ENCODE measurements at places on chromosomes 3 and 15. TPM values are rescaled to one million over a fixed set of nuclear protein-coding genes. Genes with fewer than 3 reads are reported as not detected.

- DNase-seq = no peak
Observed at GRCh38 chr3:46943237-46944187, 33.0 kb downstream of the CCDC12 start.

- DNase-seq = no peak
Observed at GRCh38 chr15:62112081-62112480, 45.3 kb downstream of the C2CD4A start.

DNA sequence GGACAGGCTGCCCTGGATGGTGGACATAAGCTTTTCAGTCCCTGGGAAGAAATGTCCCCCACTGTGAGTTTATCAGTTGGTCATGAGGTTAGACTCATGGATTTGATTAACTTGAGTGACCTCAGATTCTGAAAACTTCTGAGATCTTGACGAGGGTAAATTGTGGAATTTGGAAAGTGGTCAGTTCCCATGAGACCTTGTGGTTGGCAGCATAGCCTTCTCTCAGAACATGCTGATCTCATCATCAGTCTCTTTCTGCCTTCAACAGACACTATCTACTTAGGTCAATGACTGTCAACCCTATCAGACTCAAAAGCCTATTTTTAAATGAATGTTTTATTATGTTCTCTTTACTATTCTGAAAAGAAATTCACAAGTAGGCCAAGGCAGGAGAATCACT lies 45.6 kb upstream of the NDUFB4 start:
- no peak for DNase-seq

DNA sequence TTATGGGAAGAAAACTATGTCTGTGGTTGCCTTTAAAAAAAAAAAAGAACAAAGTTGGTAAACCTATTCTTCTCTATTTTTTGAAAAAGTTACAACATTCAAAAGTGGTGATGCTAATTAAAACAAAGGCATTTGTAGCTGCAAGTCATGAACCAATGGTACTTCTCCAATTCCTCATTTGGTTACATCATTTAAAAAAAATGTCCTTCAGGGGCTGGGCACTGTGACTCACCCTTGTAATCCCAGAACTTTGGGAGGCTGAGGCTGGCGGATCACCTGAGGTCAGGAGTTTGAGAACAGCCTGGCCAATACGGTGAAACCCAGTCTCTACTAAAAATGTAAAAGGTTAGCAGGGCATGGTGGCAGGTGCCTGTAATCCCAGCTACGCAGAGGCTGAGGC lies 574.6 kb downstream of the VGLL3 start:
- DNase-seq = no peak

DNA sequence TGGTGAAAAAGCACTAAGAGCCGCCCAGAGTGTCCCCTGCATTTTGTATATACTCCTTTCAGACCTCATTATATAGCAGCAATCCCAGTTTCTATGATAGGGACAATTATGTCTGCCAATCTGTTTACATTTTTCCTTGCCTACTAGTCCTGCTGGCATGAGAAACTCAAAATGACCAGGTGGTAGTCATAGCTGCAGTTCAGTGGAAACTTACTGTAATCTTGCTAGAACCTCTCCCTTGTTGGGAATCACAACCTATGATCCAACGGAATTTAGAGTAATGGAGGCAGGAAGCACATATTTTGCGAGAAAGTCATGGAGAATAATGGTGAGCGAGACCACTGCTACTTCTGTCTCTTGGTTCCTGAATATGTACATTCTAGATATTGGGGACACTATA lies 28.6 kb upstream of the MINAR1 start:
- no peak for DNase-seq

- DNase-seq = peak; percentile 50
Observed at GRCh38 chr15:40240619-40241221, 1.9 kb downstream of the PAK6 start.

The STXBP5L gene
- total RNA-seq = 12.2 TPM

- peak; percentile 75 for DNase-seq
Observed at GRCh38 chr15:90664650-90665287, 52.4 kb upstream of the BLM start.

The SPTBN5 gene
- total RNA-seq = 0.16 TPM

The KCNH8 gene
- 0.54 TPM for total RNA-seq

The GP5 gene
- not detected for total RNA-seq

DNA sequence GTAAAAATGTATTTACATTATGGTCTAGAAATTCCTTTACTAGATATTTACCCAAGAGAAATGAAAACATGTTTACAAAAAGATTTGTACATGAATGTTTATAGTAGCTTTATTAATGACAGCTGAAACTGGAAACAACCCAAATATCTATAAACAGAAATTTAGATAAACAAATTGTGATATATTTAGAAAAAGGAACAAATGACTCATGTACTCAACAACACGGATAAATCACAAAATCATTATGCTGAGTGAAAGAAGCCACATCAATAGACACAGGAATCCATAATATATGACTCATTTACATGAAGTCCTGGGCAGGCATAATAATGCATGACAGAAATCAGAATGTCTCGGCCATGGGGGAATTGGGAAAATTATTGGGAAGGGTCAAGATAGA lies 1020.2 kb downstream of the SQOR start:
- DNase-seq = no peak

DNA sequence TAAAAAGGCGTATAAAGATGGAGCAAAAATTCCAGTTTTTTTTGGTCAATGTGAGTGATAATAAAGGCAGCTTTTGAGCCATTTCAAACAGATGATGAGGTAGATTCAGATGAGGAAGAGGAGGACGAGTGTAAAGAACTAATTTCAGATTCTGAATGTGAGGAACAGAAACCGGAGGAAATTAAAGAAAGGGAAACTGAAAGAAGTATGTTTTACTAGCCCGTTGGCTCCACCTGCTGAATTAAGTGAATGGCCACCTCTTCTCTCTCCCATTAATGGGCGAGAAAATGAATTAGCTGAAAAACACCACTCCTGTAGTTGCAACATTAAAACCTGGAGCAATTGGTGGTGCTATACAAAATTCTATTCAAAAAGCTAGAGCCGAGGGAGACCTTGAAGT lies 55.4 kb downstream of the CYP19A1 start:
- DNase-seq = no peak

DNA sequence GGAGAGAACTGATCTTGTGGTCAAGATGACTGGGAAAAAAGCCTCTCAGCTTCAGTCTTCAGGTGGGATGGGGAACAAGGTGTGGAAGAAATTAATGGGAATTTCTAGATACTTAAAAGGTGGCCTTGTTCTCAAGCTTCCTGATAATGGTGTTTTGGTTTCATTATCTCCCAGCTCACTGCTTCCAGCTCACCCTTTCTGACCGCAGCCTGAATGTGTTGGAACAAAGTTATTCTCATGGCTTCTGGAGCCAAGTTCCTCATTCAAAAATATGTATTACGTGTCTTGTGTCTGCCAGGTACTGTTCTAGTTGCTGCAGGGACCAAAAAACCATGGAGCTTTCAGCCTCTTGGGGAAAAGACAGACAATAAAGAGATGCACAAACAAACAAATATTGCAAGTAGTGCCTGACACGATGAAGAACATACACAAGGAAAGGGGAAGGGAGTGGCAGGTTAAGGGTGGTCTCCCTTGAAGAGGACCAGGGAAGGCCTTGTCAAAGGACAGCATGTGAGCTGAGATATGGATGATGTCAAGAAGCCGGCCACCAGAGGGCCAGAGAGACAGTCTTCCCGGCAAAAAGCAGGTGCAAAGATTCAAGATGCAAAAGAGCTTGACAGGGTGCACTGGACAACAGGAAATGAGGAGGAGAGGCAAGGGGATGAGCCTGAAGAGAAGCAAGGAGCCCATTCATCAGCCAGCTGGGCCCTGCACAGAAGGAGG lies 35.5 kb downstream of the ARRDC4 start:
- DNase-seq = peak; percentile 74

- no peak for DNase-seq
Observed at GRCh38 chr3:59938828-59939227, 889.0 kb upstream of the CFAP20DC start.

The HTR3E gene
- not detected for total RNA-seq

- no peak for DNase-seq
Observed at GRCh38 chr15:63856711-63857460, 23.1 kb upstream of the HERC1 start.

DNA sequence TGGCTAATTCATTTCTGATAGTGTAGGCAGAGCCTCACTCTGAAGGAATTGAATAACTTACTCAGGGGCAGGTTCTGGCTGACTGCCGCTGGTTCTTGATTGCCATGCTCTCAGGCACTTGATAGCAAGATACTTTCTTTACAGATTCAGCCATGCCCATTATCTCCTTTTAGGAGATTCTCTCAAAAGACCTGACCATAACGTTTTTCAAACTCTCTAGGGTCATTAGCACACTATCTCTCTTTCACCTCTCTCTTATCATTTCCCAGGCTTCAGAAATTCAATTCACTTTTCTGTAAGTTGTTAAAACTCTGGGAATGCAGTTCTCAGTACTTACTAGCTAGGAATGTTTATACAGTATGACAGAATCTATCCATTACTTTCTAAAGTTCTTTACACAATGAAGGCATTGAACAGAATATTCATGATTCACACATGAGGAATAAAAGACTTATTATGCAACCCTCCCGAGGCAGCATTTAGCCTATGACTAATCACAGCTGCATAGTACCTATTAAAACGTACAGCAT lies 850.3 kb upstream of the CADM2 start:
- no peak for DNase-seq

The CHRNB4 gene
- total RNA-seq = 1.4 TPM

DNA sequence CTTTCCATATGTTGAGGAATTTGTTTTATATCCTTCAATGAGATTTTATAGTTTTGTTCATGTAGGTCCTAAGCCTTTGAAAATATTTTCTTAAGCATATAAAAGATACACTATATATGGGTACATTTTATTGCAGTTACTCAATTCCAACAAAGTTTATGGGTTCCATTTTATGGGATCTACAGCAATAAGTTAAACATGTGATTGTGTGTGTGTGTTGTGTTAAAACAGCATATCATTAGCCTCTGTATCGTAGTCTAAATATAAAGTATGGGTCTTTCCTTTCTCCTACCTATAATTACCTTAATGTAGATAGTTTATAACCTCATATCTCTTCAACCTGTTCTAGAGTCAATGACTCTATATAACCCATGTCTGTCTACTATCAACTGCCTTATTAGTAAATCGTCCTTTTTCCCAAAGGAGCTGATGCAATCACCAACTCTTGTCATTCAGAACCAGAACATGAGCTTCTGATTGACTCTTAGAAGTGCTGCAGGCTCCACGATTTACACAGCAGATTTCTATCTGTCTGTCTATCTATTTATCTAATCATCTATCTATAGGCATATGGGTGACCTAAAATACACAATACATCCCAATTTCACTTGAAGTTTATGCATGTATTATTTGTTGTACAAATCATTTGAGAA lies 512.6 kb upstream of the CBLB start:
- no peak for DNase-seq

The NMNAT3 gene
- total RNA-seq = 10.0 TPM

The MESP1 gene
- total RNA-seq = 3.6 TPM

The HHLA2 gene
- not detected for total RNA-seq

DNA sequence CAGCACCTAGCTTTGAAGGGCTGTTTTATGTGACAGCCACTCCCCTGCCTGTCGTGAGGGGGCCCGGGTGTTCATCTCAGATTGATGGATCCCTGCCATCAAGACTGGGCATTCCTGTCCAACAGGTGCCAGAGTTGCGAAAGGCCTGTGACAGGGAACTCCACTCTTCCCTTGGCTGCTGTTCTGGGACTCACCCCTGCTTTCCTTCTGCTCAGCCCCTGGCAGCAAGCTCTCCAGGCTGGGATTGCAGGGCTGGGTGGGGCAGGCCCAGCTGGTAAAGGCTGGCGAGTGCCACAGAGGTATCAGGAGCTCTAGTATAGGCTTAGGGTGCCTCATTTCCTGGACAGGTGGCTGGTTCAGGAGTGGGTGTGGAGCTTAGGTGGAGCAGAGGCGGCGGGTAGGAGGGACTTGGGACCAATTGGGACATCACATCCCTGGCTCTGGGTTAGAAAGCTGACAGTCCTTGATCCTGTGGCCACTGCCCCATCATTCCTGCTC lies at the start of gene PLA2G4B:
TSS of gene PLA2G4B (plus strand) at position 448 of the 498 bp plus-strand sequence. CDS start 67 bp downstream, outside the sequence.
- no peak for DNase-seq

- DNase-seq = no peak
Observed at GRCh38 chr3:12622335-12622734, 41.6 kb downstream of the RAF1 start.

The AGTR1 gene
- 38.4 TPM for total RNA-seq

DNA sequence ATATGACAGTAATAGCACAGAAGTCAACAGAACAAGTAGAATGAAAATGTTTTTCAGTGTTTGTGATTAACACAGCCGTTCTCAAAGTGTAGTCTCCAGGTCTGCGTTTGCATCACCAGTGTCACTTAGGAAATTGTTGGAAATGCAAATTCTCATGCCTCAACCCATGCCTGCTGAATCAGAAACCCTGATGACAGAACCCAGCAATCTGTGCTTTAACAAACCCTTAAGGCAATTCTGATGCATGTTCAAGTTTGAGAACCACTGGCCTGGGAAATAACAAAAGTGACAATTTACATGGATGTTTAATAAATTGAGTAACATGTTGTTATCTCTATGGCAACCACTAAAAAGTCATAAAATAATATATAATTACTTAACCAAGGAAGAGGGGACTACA lies 103.1 kb upstream of the ATP11B start:
- no peak for DNase-seq

- DNase-seq = no peak
Observed at GRCh38 chr3:100169201-100169920, 55.1 kb upstream of the FILIP1L start.

GRCh38 chr3:6526861-6527260 lies 334.1 kb upstream of the GRM7 start:
- no peak for DNase-seq

DNA sequence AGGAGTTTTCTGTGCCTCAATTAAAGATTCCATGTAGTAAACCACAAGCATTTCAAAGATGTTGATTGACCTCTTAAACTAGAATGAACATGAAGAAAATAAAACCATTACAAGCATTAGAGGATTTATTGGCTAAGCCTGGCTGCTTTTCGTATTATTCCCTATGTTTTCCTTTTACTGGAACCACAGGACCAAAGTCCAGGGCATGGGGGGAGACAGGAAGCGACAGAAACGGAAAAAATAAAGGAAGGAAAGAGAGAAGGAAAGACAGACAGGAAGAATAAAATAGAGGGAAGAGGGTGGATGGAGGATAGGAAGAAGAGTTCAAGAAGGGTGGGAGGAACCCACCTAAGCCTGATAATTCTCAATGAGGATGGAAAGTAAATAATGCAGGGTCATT lies 169.9 kb downstream of the SHQ1 start:
- no peak for DNase-seq

The FGF7 gene
- 105 TPM for total RNA-seq

The RAB43 gene
- total RNA-seq = 3.0 TPM

DNA sequence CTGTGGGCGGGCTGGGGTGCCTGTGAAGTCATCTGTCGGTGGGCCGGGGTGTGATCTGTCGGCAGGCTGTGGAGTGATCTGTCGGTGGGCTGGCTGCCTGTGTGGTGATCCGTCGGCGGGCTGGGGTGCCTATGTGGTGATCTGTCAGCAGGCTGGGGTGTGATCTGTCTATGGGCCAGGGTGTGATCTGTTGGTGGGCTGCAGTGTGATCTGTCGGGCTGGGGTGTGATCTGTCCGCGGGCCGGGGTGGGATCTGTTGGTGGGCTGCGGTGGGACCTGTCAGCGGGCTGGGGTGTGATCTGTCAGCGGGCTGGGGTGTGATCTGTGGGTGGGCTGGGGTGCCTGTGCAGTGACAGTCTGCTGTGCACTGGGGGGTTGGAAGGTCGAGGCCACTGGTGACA lies 204.5 kb downstream of the XXYLT1 start:
- DNase-seq = peak; percentile 50

The FANCD2OS gene
- not detected for total RNA-seq

- no peak for DNase-seq
Observed at GRCh38 chr3:57966829-57967228, 41.4 kb upstream of the FLNB start.

The SYNPR gene
- 1.4 TPM for total RNA-seq
